ENCODE measurements at places on chromosomes 5 and 9.

DNA sequence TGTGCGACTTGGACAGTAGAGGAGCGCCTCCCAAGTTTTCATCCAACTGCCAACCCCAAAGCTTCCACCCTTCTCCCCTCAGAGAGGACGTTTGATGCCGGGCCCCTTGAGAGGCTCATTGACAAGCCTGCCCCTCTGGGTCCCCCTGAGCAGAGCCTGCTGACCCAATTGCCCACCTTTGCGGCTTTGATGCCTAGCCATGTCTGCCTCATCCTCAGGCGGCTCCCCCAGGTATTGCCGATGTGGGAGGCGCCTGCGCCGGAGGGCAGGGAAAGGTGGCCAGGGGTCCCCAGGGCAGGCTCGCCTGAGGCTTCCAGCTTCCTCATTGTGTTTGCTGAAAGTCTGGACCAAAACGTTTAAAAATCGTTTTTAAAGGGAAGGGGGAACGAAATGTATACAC, 1.4 kb downstream of the ODF2 start:
- no peak for DNase-seq

GRCh38 chr5:142248853-142249462, 75.9 kb downstream of the SPRY4 start:
- DNase-seq, result peak; percentile 96

DNA sequence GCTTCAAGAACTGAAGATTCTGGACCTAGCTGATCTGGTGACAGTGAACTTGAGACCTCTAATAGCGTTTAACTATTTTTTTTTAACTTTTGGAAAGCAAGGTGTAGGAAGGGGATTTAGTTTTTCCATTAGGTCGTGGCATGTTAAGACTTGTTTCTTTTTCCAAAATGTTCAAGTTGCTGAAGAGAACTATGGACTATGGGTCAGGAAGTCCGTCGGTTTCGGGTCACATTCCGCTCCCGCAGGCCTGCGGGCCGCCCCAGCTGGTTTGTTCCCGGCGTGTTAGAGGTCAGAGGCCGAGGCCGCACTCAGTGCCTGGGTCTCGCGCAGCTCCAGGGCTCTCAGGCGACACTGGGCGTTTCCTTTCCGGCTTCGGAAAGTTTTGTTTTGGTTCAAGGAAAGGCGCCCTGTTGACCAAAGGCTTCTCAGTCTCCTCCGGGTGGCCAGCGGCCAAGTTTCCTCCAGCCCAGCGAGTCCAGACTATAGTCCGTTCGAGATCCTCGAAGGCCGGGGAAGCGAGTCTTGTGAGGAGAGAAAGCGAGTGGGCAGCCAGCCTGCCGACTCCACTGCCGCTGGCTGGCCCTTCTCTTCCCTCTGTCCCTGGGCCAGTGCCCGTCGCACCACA, 586 bp upstream of the FCHO2 start:
- no peak for DNase-seq

DNA sequence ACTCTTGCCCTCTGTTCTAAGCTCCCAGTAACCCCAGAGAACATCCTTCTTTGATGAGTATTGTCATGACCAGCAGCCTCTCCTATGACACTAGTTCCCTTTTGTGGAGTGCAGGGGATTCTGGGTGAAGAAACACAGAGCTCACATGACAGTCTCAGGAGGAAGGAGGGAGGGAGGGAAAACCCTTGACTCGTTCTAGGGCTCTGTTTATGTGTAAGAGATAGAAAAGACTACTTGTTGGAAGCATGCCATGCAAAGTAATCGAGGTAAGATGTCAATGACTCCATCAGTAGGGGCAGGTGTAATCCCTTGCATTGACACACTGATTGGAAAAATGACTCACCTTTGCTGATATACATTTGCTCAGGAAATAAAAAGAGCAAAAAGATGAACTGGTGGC, 190.2 kb upstream of the ELL2 start:
- DNase-seq, result no peak

DNA sequence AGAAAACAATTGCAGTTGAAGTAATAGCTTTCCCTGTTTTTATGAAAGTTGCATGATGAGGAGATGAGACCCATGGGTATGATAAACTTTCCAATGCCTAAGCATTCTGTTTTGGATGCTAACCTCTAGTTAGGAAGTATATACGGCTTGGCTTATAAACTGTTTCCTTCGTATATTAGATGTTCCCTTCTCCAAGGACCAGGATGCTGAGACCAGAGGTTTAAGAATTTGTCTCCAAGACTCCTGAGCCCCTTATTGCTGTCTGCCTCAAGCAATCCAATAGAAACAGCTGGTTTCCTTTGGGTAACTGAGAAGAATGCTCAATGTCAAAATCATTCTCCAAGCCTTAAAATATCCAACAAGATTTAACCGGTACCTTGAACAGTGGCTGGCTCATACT, 12.2 kb upstream of the TNC start:
- DNase-seq, result no peak

DNA sequence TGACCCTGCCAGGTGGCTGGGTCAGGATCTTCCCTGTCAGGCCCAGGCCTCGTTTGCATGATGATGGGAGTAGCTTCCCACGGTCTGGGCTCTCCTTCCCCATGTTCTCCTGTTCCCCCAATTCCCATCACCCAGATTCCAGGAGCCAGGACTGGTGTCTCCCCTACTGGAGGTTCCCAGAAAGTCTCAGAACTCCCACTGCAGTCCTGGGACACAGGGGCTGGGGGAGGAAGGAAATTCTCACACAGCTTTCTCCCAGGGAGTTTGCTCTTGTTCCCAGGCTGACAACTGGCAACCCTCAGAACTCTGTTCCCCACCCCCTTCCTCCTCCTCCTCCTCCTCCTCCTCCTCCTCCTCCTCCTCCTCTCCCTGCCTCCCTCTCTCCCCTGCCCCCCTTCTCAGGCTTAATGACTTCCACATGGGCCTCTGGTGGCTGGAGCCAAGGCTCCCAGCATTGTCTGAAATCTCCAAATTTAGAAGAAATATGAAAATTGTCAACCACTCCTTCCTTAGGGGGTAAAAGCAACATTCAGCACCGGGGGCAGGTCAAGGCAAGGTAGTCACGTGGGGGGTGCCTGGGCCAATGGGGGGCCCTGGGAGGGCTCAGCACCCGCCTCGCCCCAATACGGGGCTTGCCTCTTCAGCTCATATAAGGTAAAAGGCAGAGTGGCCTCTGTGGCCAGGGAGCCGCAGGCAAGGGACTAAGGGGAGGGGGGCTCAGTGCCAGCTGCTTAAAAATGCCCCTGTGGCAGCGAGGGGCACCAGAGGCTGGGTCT, 27.3 kb upstream of the IL17B start:
- peak; percentile 100 for DNase-seq

DNA sequence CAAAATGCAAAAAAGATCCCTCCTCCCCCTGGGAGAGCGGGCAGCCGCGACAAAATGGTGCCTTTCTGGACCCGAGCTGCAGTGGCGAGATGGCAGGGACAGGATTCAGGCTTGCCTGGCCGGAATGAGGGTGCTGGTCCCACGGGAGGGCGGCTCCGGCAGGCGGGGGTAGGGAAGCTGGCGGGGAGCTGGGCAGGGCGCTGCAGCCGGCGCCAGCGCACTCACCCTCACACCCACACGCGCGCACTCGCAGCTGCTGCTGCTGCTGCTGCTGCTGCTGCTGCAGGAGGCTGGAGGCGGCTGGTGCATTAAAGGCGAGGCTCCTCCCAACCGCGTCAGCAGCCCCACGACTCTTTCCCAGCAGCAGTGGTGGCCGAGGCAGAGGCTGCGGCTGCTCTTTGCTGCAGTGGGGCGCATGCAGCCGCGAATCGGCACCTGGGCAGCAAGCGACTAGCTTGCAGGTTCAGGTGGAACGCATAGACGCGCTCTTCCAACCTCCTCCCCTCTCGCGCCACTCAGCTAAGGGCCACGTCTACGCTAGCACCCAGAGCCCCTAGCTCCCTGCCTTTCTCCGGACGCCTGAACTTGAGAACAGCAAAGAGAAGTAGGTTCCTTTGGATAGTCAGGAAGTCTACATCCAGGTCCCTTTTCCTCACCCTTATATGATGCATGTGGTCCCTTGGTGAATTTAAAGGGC, at the start of gene PPP2R2B:
Gene PPP2R2B (minus strand): TSS at position 282 of the 697 bp plus-strand sequence.
- DNase-seq, result peak; percentile 32

DNA sequence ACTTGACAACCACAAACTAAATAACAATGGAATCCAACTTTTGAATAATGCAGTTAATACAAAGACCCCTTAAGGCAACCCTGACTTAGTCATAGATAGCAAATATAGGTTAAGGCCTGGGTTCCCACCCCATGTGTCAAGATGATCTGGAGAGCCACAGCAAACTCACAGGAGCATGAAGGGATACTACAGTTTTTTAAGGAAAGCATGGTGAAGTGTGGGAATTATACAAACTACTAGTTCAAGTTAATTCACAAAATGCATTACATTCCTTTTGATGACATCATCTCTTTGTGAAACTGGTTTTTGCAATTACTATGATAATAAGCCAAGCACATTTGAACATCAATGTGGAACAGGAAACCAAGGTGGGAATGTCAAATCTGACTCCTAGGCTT, 50.6 kb downstream of the LHFPL2 start:
- peak; percentile 56 for DNase-seq

GRCh38 chr5:135193213-135194125, 159.4 kb upstream of the PITX1 start:
- DNase-seq, result peak; percentile 83

- DNase-seq, result peak; percentile 58
Observed at GRCh38 chr9:96478829-96479371, 28.9 kb downstream of the HABP4 start.

DNA sequence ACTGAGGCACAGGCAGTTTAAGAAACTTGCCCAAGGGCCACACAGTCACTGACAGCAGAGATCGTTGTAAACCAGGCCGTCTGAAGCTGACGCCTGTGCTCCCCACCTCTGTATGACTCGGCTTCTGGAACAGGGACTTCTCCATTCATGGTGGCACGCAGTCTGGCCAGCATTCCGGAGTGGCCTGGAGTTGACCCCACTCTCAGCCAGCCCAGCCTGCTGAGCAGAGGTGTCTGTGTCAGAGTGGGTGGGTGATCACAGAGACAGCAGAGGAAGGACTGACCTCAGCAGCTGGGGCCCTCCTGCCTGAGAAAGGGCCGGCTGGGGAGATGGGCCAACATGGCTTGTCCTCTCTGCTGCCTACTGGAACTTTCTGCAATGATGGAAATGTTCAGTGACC, 12.6 kb downstream of the LRSAM1 start:
- DNase-seq, result no peak

DNA sequence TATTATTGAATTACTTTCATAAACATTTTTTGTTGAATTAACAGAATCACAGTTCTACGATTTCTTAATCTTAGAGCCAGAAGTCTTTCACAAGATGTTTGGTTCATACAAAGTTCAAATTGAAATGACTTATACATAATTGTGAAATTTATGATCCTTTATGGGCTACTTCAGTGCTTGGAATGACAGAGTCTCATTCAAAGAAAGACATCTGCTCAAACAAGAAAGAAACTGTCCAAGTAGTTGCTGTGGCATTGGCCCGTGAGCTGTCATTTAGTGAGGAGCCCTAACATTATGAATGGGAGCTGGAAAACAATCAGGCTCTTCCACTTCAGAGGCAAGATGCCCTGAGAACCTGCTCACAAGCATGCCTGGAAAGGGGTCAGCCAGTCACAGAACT, 63.4 kb downstream of the AUH start:
- peak; percentile 37 for DNase-seq

DNA sequence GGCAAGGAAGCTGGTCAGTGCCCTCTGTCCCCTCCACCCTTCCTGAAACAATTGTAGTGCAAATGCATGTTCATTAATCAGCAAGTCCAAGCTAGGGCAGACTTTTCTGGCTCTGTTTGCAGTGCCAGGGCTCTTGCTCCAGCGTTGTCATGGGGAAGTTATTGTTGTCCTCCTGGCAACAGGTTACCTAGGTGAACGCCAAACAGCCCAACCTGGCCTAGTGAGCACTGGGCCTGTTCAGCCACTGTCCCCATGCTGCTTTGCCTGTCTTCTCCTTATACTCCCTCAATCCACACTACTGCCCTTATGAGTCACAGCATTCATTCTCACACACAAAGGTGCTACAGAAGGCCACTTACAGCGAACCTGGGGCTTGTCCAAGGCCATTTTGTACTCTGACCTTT, 34.5 kb upstream of the GLIS3 start:
- no peak for DNase-seq

DNA sequence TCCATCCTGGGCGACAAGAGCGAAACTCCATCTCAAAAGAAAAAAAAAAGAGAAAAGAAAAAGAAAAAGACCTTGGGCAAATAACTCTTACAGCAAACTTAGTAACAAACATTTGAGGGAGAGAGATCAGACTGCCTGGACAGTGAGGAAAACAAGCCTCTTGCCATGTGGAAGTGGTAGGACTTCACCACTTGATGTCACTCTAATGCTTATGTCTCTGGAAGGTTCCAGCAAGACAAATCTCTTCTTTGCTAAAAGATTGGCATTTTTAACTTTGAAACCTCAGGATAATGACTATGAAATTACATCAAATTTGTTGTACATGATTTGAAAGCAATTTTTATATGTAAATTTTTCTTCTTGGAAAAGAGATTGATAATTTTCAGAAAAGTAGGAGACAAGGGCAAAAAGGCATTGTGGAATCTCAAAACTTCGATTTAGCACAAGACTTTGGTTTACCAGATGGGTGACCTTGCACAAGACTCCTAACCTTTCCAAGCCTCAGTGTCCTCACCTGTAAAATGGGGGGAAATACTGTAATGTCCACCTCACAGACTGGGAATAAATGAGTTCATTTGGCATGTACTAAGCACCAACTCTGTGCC, 5.4 kb downstream of the ACTL7B start:
- no peak for DNase-seq

GRCh38 chr5:124652514-124652819, 94.0 kb downstream of the ZNF608 start:
- no peak for DNase-seq

DNA sequence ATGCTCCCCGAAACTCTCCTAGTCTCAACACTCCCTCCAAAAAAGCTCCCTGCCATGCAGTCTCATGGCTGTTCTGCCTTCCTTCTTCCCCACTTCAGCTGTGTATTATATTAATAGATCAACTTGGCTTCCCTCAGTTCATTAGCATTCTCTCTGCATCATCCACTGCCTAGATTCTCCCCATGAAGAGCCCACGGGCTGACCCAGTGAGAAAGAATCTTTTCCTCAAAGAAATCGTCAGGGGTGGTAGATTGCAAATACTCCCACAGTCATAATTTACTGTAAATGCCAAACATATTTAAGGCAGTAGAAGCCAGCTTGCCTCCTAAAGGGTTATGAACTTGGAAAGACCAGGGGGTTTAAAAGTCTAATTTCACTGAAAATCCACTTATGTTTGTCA, 33.5 kb downstream of the GNA14 start:
- peak; percentile 34 for DNase-seq

- no peak for DNase-seq
Observed at GRCh38 chr9:70362952-70363351, 51.5 kb downstream of the KLF9 start.

GRCh38 chr5:142817949-142818431, 47.8 kb downstream of the ARHGAP26 start:
- DNase-seq, result peak; percentile 15

DNA sequence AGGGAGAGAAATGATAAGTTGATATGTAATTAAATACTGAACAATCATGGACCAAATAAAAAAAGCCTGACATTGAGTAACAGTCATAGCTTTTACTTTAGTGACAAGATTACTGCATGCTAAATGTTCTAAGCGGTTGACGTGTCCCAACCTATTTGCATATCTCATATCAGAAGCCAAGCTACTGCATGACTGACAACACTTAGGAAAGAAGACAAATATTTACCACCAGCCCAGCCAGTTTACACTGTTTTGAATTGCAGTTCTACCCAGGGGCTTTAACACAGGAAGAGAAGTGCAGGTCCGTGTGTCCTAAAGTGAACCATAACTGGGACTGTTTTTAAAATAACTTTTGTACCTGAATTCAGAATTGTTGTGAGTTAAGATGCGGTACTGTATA, 219.9 kb downstream of the PRDM9 start:
- no peak for DNase-seq

- no peak for DNase-seq
Observed at GRCh38 chr9:32500768-32501167, 25.2 kb downstream of the RIGI start.

- no peak for DNase-seq
Observed at GRCh38 chr5:14019768-14020290, 75.3 kb upstream of the DNAH5 start.
